ENCODE measurements at places on chromosomes 5 and 9.

DNA sequence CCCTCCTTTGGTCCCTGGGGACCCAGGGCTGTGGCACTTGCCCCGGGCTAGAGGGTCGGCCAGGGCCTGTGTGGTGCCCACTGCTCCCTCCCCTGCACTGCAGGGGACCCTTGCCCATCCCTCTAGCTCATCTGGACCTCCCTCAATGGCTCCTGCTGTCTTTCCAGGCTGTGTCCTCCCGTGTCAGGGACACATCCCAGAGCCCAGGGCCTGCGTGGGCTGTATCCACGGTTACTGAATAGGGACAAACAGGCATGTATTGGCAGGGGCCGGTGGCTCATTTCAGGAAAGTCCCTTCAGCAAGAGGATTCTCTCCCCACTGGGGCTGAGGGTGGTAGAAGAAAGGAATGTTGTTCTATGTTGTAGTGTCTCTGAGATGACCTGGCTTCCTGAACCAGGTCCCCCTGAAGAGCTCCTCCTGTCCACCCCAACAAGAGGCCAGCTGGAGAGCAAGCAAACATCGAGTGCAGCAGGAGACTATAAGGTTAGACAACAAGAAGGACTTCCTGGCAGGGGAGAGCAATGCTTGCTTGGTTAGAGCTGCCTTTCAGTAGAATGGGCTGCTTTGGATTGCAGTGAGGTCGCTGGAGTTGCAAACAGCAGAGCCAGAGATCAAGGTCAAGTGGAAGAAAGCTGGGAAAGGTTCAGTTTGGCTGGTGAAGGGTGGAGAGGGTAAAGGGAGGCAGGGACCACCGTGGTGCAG lies 1.0 kb upstream of the CRB2 start:
- no peak for DNase-seq

DNA sequence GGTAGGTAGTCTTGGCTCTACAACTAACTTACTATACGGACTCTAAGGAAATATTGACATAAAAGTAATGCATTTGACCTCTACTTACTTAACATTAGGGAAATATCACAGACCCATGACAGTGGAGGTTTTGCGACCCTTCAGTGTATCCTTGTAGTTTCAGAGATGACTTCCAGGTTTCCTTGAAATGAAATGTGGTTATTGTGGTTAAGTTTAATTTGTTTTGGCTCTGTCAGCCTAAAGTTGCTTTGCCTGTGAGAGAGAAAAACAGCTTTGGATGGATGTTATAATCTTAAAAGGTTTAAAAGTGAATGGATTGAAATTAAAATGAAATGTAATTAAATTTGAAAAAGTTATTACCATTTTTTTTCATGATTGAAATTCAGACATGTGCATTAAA lies 42.9 kb downstream of the LRRTM2 start:
- DNase-seq, result no peak

DNA sequence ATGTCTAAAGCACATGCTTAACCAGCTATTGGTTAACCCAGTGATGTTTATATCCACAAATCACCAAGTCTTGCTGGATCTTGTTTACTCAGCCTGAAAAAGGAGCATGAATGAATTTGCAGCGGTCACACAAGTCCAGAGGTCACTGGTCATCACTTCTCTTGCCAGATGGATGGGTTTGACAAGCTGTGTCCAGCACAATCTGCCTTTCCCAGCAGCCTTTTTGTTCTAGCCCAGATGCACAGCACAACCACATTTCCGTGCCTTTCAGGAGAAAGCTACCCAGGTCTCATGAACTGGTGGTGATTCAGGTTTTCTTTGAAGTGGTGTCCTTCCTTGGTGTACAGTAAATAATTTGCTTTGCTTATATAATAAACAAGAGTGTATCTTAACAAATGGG lies 32.1 kb downstream of the TMEM252 start:
- no peak for DNase-seq

- DNase-seq, result no peak
These were observed 135.4 kb upstream of the CCDC152 start for GRCh38 chr5:42621242-42621641.

DNA sequence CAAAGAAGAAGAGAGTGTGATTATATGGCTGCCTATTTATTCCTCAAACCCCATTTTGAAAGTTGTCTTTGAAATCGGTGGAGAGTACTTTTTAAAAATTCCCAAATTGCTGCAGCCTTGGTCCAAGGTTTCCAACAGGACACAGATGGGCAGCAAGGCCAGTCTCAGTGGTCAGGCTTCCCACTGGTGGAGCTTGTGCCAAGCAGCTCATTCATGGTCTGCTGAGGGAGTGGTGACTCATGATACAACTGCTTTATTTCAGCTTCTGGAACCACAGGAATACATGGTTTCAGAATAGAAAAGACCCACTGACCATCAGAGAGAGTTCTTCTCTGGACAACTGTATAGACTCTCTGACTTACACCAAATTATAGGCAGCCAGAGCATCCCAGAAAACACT lies 673.1 kb upstream of the KLF4 start:
- no peak for DNase-seq

DNA sequence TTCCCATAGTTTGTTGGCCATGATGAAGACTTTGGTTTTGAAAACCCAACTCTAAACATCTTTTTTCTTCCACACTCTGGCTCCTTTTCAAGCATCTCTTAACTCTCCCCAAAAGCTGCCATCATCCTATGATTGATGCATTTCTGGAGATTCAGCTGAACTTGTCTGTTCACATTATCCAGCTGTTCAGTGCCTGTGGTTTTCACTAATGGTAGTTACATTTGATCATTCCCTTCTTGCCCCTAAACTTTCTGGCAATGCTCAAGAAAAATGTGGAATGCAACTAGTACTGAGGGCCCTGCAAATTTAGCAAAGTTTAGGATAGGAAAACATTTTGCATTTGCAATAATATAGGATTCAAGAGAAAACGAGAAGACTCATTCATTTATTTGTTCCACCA lies 267.5 kb downstream of the ENC1 start:
- DNase-seq, result no peak

- no peak for DNase-seq
These were observed 236.9 kb downstream of the NSG2 start for GRCh38 chr5:174282391-174282790.

GRCh38 chr5:10902145-10902544 lies 141.1 kb upstream of the DAP start:
- DNase-seq, result no peak

All from activated CD8-positive, alpha-beta memory T cell treated with anti-CD3 and anti-CD28 coated beads, Interleukin-2, amount 50 U/mL, for 48 hours (primary cell).